ENCODE measurements at places on chromosomes 1 and 21. TPM values are rescaled to one million over a fixed set of nuclear protein-coding genes. Genes with fewer than 3 reads are reported as not detected.

LCE3E gene
- not detected for total RNA-seq

MPL gene
- total RNA-seq: not detected

S100PBP gene
- 55.4 TPM for total RNA-seq

EPHX1 gene
- 76.4 TPM for total RNA-seq
